A549 (cell line): ENCODE measurements at places on chromosomes 11 and 22. TPM values are rescaled to one million over a fixed set of nuclear protein-coding genes. Genes with fewer than 3 reads are reported as not detected.

DNA sequence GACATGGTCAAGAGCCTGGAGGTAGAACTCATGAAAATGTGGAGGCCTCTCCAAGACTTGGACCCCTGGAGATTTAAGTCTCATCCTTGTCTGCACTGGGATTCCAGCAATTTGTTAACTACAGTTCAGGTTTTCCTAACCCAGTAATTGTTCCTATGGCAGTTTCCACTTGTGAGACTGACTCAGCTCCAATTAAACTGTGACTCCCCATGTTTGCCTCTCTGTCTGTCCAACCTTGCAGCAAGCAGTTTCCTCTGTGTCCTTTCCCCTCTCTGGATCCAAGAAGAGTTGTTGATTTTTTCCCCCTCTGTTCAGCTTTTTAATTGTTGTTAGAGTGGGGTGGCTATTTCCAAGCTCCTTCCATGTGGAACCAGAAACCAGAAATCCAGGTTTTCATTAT is 16.2 kb upstream of the ARHGAP20 start:
- no peak for DNase-seq

GRCh38 chr22:19639610-19640135 is 74.6 kb upstream of the SEPTIN5 start:
- DNase-seq = no peak

MMP3 gene
- polyA plus RNA-seq = not detected in 3 replicates

APLNR gene
- 0.08 to 0.09 TPM (median 0.08 TPM) in 3 replicates for polyA plus RNA-seq

DNA sequence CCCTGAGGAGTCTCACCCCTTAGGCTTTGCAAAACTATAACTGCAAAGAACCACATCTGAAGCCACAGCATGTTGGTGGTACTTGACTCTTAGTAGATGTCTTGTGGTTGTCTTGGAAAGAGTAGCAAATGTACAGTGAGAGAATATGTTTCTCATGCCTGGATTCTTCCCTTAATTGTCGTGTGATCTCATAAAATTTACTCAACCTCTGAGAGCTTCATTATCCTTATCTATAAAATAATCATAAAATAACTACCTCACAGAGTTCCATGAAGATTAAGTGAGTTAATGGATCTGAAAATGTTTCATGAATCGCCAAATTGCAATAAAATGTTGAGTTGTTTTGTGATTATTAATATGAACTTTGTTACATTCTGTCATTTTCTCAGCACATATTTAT is 491.5 kb downstream of the METTL15 start:
- no peak for DNase-seq

DNA sequence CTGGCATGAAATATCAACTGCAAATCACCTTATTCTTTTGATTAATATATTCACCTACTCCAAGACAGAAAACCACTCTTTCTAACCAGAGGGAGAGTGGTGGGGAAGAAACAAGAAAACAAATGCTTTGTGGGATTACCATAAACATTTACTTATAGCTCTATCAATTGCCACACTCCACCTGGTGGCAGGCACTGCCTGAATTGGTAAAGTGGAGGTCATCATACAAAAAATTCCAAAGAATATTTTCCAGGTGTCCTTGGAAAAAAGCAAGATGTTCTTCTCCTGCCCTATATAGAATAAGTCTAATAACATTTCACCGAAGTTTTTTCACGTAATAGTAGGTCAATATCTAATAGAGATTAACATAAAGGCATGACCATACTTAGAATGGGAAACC is 45.3 kb downstream of the PHF21A start:
- peak; percentile 5 for DNase-seq

TCF20 gene
- 11.6 to 12.5 TPM (median 11.9 TPM) in 3 replicates for polyA plus RNA-seq

GRCh38 chr11:1547467-1548098 is 24.5 kb downstream of the DUSP8 start:
- DNase-seq = no peak

GRCh38 chr11:61728940-61729219 is 23.6 kb upstream of the MYRF start:
- DNase-seq = peak; percentile 80

TMEM191B gene
- 0.53 to 0.70 TPM (median 0.67 TPM) in 3 replicates for polyA plus RNA-seq

DNA sequence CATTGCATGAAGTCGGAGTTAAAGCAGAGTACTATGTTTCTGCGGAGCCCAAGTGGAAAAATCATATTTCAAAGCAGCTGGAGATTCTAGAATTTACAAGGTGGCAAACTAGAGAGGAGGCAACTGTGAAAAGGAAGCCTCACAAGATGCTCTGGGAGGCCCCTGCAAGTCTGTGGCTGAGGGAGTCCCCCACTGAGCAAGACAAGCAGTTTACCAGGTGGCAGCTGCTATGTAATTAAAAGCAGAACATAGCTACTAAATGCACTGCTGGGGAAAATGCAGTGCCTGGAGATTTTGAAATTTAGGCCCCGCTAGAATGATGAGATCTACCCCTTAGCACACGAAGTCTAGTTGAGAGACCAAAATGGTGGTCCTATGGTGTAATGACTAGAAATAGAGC is 728.0 kb downstream of the OPCML start:
- DNase-seq = no peak

BDNF gene
- polyA plus RNA-seq = 15.6 to 18.8 TPM (median 16.4 TPM) in 3 replicates

CSF2RB gene
- polyA plus RNA-seq = not detected in 3 replicates

XRRA1 gene
- 5.1 to 6.6 TPM (median 6.1 TPM) in 3 replicates for polyA plus RNA-seq

DNA sequence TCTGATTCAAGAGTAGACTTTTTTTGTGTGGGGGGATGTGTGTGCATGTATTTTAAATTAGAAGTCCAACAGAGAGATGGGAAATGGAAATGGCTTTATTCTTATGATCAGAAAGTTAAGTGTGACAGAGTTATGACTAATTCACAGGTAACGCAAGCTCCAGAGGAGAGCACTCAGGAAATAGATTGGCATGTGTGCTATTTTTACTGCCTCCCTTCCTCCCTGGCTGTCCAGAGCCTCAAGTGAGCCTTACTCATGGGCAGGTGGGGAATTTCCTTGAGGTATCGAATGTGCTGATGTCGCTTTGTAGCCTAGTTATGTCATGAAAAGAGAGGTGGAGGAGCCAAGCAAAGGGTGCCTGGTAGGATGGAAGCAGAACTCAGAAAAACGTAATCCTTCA is 70.3 kb upstream of the BDNF start:
- DNase-seq = peak; percentile 36

- peak; percentile 75 for DNase-seq
Measured at GRCh38 chr11:128467610-128468041, 119.7 kb downstream of the ETS1 start.
